Naive B cell (primary cell): ENCODE measurements at places on chromosomes 1 and 21. TPM values are rescaled to one million over a fixed set of nuclear protein-coding genes. Genes with fewer than 3 reads are reported as not detected.

GRCh38 chr21:42653231-42654061, at the start of gene PDE9A:
Gene PDE9A, plus strand, starts transcription at chr21:42653621. Its CDS starts 194 bp downstream, at chr21:42653815.
- peak within 1 kb of the TSS; percentile 79 for H3K4me3 ChIP-seq
- DNase-seq: no peak
- no peak within 1 kb of the TSS for H3K27ac ChIP-seq
- no peaks in the 10 kb centered on the region for H3K36me3 ChIP-seq
- peaks cover 50% of the 10 kb centered on the region for H3K27me3 ChIP-seq

DNA sequence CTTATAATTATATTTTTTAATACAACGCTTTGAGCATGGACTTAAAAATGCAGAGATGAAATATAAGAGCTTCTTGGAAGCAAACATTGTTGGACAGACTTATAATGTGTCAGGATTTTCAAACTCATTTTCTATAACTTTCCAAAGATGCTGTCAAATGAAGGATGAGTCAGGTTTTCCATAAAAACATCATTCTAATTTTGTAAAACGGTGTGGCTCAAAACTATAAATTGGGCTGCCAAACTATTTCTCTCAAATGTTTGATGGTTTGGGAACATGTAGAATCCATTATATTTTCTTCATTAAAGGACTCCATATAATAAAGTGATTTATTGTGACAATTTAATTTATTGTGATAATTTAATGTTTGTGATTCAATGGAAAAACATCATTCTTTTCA, 511.2 kb downstream of the USP25 start:
- no peak overlapping the region for H3K4me3 ChIP-seq
- H3K27ac ChIP-seq: no peak overlapping the region
- no peak for DNase-seq
- no peaks in the 10 kb centered on the region for H3K36me3 ChIP-seq
- H3K4me1 ChIP-seq: no peaks in the 10 kb centered on the region
- H3K27me3 ChIP-seq: no peaks in the 10 kb centered on the region

DNA sequence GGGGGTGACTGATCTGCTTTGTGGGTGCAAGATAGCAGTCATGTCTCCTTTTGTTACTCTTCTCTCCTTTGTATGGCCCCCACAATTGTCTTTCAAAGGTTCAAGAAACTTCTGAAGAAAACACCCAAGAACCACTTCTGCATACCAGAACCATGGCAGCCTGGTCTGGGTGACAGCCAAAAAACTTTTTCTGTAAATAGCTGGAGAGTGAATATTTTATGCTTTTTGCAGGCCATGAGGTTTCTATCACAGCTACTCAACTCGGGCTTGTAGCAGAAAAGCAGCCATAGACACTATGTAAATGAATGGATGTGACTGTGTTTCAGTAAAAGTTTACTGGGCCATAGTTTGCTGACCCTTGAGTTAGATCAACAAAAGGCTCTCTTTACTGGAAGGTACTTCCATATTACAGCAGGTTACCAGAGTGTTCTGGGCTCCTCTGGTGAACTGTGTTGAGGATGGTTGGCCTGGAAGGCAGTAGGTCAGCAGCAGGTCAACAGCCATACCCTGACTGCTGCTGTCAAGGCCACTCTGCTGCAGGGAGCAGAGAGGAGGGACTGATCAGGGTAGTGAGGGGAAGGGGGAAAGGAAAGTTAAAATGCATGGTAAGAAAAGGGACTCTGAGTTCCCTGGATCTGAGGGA, 116.4 kb downstream of the GDAP2 start:
- no peaks in the 10 kb centered on the region for H3K4me1 ChIP-seq
- no peak overlapping the region for H3K4me3 ChIP-seq
- H3K36me3 ChIP-seq: no peaks in the 10 kb centered on the region
- H3K27me3 ChIP-seq: peaks cover 15% of the 10 kb centered on the region
- H3K27ac ChIP-seq: no peak overlapping the region

DNA sequence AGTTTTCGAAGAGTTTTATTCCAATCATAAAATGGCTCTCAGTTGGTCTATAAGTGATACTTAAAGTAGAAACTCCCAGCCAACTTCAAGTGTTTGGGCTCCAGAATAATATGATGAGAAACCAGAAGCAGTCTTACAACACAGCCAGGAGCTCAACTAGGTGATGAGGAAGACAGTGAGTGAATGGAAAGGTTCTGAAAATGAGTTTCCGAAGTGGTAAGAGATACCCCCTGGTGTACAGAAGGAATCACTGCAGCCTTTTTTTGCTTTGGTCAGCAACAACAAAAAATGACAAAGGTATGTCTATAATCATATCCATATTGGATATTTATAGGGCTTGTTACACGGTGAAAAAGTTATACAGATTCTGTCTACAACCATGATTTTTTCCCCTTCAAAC, 16.5 kb downstream of the KRTAP19-1 start:
- no peaks in the 10 kb centered on the region for H3K4me1 ChIP-seq
- no peak for DNase-seq
- no peak overlapping the region for H3K27ac ChIP-seq
- no peaks in the 10 kb centered on the region for H3K36me3 ChIP-seq

The CEPT1 gene
- 59.0 TPM for polyA plus RNA-seq

The ALG14 gene
- 7.7 TPM for polyA plus RNA-seq

DNA sequence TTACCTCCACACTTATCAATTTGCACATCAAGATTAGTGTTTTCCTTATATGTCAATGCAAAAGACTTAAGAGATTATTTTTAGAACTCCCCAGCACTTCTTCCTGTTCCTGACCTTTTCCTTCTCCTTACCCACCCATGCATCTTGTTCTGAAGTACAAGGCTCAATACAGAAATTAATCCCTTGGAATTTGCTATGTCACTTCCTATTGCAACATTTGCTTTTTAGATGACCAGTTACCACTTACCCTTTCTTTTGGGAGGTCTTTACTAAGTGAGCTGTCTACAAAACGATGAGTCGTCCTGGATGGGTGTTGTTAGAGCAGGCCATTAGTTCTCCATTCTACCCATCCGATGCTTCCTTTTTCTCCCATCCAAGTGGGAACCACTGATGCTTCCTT, 221.2 kb downstream of the FMN2 start:
- no peaks in the 10 kb centered on the region for H3K36me3 ChIP-seq
- no peaks in the 10 kb centered on the region for H3K4me1 ChIP-seq
- no peak overlapping the region for H3K27ac ChIP-seq
- no peak for DNase-seq

DNA sequence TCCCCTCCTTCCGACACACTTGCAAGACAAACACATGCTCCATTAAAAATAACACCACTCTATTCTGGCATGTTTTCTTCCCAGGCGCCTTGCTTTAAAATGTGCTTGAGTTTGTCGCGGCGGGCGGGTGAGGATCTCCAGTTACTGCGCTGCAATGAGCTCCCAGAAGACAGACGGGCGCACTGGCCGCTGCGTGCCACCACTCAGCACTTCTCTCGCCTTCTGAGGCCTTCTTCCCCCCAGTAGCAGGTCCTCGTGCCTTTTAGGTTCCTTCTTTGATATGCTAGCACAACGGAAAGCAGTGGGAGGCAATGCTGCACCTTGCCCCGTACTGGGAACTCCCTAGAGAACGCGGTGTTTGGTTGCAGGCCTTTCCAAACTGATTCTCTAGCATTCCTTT, 279.5 kb upstream of the NR5A2 start:
- no peak overlapping the region for H3K27ac ChIP-seq
- H3K36me3 ChIP-seq: no peaks in the 10 kb centered on the region
- DNase-seq: no peak
- no peak overlapping the region for H3K4me3 ChIP-seq
- H3K4me1 ChIP-seq: no peaks in the 10 kb centered on the region

GRCh38 chr1:37813529-37814145, 5.6 kb upstream of the YRDC start:
- no peaks in the 10 kb centered on the region for H3K36me3 ChIP-seq
- no peak for DNase-seq
- no peaks in the 10 kb centered on the region for H3K27me3 ChIP-seq
- H3K27ac ChIP-seq: no peak overlapping the region
- H3K4me1 ChIP-seq: peaks cover 23% of the 10 kb centered on the region

The LCE3D gene
- not detected for polyA plus RNA-seq

The PAQR6 gene
- not detected for polyA plus RNA-seq

The C1orf87 gene
- not detected for polyA plus RNA-seq

GRCh38 chr1:16050328-16050727, 6.7 kb downstream of the CLCNKB start:
- H3K27me3 ChIP-seq: peaks cover 9% of the 10 kb centered on the region
- peaks cover 8% of the 10 kb centered on the region for H3K4me1 ChIP-seq
- H3K27ac ChIP-seq: no peak overlapping the region
- no peak for DNase-seq
- H3K4me3 ChIP-seq: no peak overlapping the region

The NEGR1 gene
- polyA plus RNA-seq: not detected

DNA sequence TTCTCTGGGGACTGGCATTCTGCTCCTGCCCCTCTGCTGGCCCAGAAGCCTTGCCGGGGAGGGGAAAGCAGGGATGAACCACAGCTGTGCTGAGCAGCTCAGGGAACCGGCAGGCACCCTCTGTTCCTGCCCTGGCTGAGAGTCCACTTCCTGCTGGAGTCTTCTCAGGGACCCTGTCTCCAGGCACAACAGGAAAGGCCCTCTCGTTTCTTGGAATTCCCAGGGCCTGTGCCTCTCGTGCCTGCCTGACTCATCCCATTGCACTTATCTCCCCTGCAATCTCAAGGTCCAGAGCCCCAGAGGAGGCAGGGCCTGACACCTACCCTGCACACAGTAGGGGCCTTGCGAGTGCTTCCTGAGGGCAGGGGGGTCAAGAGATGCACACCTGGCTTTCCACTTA, 1.1 kb upstream of the EDN2 start:
- peaks cover 37% of the 10 kb centered on the region for H3K27me3 ChIP-seq
- H3K36me3 ChIP-seq: no peaks in the 10 kb centered on the region
- peaks cover 6% of the 10 kb centered on the region for H3K4me1 ChIP-seq
- no peak overlapping the region for H3K4me3 ChIP-seq
- no peak overlapping the region for H3K27ac ChIP-seq

- DNase-seq: no peak
- H3K27me3 ChIP-seq: peaks cover 13% of the 10 kb centered on the region
- H3K36me3 ChIP-seq: peaks cover 6% of the 10 kb centered on the region
- H3K27ac ChIP-seq: no peak overlapping the region
These were observed 2.1 kb downstream of the MROH7 start for GRCh38 chr1:54643736-54644135.

The WDR64 gene
- 0.41 TPM for polyA plus RNA-seq

- peak overlapping the region; percentile 99 for H3K4me3 ChIP-seq
- H3K27ac ChIP-seq: peak overlapping the region; percentile 99
- peaks cover 4% of the 10 kb centered on the region for H3K36me3 ChIP-seq
- no peaks in the 10 kb centered on the region for H3K27me3 ChIP-seq
- DNase-seq: no peak
These were observed 573 bp downstream of the TMEM234 start for GRCh38 chr1:32221581-32221979.

- H3K4me3 ChIP-seq: no peak overlapping the region
- H3K36me3 ChIP-seq: no peaks in the 10 kb centered on the region
- H3K27me3 ChIP-seq: no peaks in the 10 kb centered on the region
- H3K27ac ChIP-seq: no peak overlapping the region
- H3K4me1 ChIP-seq: no peaks in the 10 kb centered on the region
These were observed 57.2 kb upstream of the CNIH3 start for GRCh38 chr1:224558904-224559303.

DNA sequence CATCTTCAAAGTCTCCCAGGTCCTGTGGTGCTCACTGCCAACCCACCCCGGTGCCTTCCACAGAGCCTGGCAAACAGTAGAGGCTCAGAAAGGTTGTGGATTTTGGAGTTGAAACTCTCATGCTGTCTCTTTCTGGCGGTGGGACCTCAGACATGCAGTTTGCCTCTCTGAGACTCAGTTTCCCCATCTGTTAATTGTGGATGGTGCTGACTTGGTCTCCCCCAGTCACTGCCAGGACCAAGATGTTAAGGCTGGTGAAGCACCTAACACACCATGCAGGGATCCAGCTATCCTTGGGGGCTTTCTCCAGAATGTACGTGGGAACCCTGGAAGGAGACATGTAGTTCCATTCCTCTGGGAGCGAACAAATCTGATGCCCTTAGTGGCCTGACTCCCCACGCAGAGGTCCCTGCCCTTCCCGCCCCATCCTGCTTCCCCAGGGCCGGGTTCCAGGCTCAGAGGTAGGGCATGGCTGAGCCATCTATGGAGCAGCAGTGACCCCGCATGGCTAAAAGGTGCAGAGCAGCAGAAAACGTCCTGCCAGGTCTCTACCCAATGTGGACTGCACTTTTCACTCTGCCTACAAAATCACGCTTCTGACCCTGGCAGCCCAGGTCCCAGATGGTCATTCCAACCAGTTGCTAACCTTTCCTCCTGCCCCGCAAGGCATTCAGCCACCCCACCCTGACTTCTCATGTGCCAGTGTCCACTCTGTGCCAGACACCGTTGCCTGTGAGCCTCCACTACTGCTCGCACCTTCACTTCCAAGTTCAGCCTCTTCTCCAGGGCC, 9.2 kb upstream of the TTC22 start:
- H3K27me3 ChIP-seq: peaks cover 11% of the 10 kb centered on the region
- no peak overlapping the region for H3K4me3 ChIP-seq
- H3K36me3 ChIP-seq: no peaks in the 10 kb centered on the region
- peak; percentile 22 for DNase-seq
- no peaks in the 10 kb centered on the region for H3K4me1 ChIP-seq

GRCh38 chr21:31922881-31923280, 50.1 kb downstream of the HUNK start:
- H3K4me3 ChIP-seq: no peak overlapping the region
- no peak for DNase-seq
- H3K4me1 ChIP-seq: no peaks in the 10 kb centered on the region
- peaks cover 18% of the 10 kb centered on the region for H3K27me3 ChIP-seq
- no peak overlapping the region for H3K27ac ChIP-seq

The TNFSF4 gene
- not detected for polyA plus RNA-seq

GRCh38 chr1:226898246-226898645, 27.8 kb downstream of the PSEN2 start:
- H3K27me3 ChIP-seq: no peaks in the 10 kb centered on the region
- H3K36me3 ChIP-seq: peaks cover 21% of the 10 kb centered on the region
- H3K4me1 ChIP-seq: no peaks in the 10 kb centered on the region
- H3K27ac ChIP-seq: no peak overlapping the region
- no peak for DNase-seq

DNA sequence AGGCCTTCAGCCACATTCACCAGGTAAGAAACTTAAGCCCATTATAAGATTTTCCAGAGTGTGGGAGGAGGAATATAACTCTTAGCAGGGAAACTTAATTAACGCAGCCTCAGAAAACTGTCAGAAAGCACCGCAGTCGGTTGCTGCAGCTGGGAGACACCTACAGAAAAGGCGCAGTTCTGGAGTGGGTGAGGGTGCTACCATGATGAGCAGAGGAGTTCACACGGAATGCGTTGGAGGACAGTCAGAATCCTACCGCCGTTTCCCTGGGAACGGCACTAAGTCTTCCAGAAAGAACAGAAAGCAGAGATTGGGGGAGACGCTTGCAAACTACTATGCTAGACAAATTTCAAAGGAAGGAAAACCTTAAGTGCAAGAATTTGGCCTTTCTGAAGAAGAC, 6.4 kb downstream of the ACTN2 start:
- H3K27ac ChIP-seq: no peak overlapping the region
- no peaks in the 10 kb centered on the region for H3K36me3 ChIP-seq
- DNase-seq: no peak
- no peak overlapping the region for H3K4me3 ChIP-seq
